ENCODE measurements at places on chromosomes 5 and 9.

DNA sequence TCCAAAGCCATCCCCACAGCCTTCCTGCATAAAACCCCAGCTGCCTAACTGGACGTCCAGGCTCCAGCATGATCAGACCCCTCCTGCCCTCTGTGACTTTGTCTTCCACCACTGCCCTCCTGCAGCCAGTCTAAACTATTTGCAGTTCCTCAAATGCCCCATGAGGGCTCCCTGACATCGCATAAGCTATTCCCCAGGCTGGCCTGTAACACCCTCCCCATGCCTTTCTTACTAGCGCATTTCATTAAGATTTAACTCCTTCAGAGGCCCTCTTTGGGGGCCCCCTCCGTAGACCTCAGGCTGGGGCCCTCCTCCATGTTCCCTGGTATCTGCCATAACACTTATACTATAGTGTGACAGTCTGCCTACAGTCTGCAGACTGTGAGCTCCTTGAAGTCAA is 15.5 kb upstream of the SMIM23 start:
- DNase-seq: no peak

DNA sequence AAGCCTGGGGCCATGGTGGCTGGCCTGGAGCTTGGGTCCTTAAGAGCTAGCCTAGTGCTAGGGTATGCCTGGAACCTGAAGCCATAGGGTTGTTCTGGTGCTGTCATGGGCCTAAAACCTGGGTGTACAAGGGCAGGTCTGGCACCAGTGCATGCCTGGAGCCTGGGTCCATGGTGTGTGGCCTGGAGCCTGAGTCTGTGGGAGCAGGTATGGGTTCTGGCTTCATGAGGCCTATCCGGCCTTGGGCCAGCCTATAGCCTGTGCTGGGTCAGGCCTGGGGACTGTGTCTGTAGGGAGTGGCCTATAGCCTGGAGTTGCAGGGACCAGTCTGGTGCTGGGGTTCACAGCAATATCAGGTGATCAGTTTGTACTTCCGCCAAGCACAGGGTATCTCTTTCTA is 347.2 kb upstream of the MEF2C start:
- DNase-seq: no peak

DNA sequence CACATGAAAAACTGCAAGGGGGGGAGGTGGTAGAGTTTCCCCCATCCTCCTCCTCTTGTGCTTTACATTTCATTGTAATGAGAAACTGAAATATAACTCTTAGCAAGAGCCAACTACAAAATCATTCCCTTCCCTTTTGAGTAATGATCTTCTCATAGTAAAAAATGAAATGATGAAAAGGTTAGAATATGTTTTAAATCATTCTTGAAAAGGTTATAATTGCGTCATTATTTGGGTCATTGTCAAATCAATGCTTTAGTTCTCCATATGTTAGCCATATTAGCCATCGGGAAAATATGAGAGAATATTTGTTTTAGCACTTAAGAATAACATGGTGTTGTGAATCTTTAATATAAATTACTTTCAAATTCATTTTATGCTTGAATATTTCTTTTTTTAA is 1185.0 kb upstream of the CDH18 start:
- DNase-seq: no peak

GRCh38 chr5:176901260-176902101 is 2.3 kb upstream of the HK3 start:
- DNase-seq: no peak

DNA sequence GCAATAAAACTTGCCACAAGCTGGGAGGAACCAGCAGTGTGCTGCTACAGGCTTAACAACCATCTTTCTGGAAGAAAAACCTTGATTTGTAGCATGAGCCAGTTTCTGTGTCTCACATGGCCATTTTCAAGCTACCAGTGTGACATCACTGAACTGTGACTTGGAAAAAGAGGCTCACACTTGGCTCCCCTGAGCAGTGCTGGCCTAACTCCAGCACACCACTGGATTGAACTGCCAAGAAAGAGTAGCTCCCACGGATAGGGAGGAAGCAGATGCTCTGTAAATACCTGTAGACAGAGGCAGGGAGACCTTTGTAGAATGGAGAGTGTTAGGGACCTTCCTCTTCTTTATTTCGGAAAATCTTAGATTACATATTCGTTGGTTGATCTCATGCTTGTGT is 197.9 kb downstream of the SH3GL2 start:
- no peak for DNase-seq

DNA sequence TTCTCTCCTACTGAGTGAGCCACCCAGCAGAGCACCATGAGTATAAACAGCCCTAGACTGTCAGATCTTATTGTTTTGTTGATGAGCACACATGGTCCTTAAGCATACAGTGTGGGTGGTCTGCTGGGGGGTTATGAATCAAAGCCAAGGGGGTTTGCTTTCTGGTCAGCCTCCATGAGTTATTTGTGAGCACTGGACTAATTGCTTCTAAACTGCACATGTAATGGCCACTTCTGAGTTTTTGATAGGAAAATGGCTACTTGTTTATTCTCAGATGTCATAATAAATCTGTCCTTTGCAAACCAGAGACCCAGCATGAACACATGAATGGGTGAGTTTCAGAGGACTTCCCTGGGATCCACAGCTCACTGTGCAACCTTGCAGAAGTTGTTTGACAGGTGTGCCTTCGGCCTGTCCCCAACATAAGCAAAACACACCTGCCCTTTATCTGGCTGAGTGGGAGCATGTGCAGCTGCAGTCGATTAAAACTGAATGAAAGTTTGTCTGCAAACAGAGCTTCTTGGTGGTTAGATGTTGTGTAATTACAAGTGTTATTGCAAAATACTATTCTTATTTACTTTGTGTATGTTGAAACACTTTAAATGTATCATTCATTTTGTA is 35.9 kb downstream of the MAMDC2 start:
- DNase-seq: no peak

DNA sequence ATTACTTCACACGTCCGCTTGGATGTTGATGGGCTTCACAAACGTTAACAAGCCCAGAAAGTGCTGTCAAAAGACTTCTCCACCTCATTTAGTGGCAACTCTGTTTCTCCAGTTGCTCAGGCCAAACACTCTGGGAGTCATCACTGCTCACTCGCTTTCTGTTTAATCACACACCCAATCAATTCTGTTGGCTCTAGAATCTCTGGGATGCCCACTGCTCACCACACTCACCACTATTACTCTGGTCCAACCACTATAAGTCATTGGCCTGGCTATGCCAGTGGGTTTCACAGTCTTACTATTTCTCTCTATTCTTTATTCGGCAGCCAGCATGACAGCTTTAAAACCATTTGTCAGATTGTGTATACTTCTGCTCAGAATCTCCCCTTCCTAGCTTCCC is 163.5 kb downstream of the KDM4C start:
- no peak for DNase-seq

DNA sequence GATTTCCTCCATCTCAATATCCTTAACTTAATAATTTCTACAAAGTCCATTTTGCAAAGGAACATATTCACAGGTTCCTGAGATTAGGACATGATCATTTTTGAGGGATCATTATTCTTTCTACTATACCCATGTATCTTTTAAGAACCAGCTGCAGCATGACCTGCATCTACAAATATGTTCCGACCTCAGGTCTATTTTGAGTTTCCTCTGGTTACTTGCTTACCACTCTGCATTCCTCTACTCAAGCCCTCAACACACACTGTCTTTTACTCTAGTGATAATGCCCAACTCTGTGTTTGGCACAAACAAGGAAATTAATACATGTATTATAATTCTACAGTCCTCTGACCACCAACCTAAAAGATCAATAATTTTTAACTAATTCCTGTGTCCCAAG is 386.1 kb downstream of the DNAH5 start:
- DNase-seq: no peak

DNA sequence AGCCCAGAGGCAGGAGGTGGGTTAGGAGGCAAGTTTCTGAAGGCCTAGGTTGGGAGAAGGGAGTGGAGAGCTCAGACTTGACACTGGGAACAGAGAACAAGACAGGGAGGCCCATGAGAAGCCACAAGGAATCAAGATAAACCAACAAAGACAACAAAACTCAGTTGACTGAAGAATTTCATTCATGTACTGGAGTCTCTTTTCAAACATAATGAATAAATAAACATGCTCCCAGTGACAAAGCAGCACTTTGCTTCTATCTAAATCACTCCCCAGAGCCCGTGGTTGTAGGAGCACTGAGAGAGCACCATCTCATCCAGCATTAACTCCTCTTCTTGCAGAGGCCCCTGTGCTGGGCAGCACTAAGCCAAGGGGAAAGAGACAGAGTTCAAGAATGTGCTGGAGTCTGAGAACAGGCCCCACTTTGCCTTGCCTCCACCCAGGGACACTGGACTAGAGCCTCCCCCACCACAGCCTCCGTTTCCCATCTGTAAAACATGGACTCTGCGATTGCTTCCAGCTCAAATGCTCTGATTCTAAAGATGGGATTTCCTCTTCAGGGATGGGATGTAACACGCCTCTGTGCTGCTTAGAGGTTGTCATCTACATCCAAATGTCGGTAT is 282.0 kb downstream of the SPOCK1 start:
- no peak for DNase-seq

DNA sequence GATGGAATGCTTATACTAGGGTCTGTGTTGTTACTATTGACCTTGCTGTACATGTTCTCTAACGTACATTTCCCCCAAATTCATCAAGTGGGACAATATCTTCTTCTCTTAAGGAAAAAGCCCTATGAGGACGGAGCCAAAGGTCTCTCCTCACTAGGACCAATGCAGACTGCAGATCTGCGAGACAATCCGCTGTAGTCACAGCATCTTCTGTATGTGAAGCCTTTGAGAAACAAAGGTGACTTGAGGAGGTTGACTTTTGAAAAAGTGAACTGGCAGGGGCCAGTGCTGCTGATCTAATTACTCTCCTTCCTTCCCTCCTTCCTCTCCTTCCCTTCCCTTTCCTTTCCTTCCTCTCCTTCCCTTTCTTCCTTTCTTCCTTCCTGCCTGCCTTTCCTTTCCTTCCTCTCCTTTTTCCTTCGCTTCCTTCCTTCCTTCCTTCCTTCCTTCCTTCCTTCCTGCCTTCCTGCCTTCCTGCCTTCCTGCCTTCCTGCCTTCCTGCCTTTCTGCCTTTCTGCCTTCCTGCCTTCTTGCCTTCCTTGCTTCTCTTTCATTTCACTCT is 71.1 kb upstream of the BASP1 start:
- no peak for DNase-seq

DNA sequence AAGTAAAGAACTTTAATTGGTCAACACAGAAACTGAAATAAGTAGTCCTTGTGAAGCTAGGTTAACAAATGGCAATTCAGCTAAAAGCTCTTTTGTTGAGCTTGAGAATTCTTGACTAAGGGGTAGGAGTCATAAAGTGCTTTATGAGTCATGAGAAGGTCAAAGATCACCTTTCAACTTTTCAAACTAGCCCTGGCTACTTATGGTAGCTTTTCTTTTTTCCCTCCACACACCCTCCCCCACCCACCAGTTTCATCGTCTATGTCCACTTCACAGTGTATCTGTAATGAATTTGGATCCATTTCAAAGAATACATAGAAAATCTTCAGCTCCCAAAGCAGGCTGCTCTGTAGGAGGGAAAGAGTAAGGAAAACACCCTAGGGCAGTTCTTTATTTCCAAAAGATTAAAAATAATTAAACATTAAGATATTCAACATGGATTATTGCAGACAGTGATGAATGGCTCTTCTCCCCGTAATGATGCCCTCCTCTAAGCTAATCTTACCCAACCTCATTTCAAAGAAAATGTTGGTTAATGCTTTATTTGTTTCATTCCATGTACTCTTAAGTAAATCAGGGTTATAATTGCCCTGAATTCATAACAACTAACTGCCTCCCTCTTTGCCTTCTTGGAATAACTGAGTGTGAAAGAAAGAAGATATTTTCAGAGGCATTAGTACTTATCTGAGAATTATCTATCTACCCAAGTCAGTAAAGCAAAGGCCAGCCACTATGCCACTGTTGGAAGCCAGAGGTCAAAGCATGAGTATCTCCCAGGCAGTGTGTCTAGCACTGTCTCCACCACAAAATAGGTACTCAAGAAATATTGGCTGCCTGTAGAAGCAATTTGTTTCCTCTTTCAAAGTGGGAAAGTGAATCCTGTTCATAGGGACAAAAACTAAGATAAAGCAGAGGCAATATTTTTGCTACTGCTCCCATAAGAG is 290.6 kb downstream of the PIK3R1 start:
- no peak for DNase-seq

DNA sequence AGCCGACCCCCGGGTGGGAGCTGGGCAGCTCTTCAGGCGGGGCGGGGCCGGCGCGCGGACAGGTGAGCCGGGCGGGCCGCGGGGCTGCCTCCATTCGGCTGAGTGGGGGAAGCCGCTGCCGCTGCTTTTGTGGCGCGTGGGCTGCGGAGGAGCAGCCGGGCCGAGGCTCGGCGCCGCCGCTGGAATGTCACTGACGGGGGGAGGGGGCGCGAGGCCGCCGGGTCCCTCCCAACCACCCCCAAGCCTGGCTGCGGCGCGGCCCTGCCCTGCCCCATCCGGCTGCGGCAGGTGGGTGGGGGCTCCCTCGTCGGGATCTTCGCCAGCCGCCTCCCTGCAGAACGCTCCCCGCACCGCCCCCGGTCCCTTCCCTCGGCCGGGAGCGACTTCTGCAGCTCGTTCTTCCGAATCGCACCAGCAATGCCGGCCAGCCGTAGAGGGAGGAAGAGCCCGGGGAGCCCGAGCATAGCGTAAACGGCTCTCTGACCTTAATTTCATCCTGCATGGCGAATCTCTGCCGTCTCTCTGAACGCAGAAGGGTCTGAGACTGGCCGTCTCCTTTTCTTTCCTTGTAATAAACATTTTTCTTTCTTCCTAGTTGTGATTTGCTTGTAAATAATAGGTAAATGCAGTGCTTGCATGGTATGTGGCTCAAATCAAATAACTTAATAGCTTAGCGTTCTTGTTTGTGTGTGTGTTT is 505 bp downstream of the SPTAN1 start:
- no peak for DNase-seq

GRCh38 chr9:15295761-15296405 is 11.1 kb downstream of the TTC39B start:
- no peak for DNase-seq

GRCh38 chr5:131525805-131526204 is 109.2 kb downstream of the RAPGEF6 start:
- no peak for DNase-seq

DNA sequence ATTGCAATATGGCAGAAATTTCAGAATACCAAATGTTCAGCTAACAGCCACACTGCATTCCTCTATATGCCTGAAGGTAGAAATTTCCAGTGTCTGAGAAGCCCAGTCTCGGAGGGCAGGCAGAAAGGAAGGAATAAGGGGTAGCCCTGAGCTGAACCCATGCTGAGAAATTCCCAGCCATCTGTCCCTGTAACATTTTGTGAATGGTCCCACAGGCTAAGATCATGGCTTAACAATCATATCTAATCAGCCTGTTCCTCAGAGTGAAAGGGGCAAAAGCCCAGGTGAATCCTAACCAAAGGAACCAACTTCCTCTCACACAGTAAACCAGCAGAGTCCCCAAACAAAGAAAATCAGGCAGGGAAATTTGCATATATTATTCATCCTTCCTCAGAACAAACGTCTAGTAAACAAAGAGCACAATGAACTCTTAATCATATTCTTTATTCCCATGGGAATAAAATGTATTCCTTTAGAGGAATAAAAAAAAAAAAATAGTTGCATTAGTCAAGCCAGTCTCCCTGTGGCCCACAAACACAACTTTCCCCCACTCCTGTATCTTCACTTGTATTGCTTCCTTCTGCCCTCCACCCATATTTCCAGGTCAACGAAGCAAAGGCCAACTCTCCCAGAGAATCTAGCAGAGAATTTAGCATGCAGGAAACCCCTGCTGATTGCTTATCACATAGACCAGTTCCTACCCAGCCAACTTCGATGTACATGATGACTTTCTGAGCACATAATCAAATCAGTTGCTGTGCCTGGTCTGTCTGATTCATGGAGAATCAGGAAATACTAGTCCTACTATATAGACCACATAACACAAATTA is 257.6 kb downstream of the FAM114A2 start:
- DNase-seq: no peak
